ENCODE measurements at places on chromosomes 5 and 9. TPM values are rescaled to one million over a fixed set of nuclear protein-coding genes. Genes with fewer than 3 reads are reported as not detected.
A peak's percentile ranks its signal among the peaks of the same experiment; 100 is the strongest.

DNA sequence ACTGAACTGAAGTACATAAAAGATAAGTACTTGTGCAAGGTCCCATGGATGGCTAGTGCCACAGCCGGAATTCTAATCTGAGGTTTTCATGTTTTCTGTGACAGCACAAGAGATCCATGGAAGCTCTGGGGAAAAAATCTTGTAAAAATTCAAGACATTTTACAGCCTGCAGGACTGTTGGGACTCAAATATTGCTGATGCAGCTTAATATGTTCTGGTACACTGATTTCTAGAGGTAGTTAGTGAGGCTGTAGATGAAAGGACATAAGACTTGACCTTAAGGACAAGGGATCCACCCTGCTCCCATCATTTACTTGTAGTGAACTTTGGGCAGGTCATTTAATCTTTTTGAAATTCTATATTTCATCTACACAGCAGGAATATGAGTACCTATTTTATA is 390.4 kb downstream of the TLE4 start:
- no peak for DNase-seq

DNA sequence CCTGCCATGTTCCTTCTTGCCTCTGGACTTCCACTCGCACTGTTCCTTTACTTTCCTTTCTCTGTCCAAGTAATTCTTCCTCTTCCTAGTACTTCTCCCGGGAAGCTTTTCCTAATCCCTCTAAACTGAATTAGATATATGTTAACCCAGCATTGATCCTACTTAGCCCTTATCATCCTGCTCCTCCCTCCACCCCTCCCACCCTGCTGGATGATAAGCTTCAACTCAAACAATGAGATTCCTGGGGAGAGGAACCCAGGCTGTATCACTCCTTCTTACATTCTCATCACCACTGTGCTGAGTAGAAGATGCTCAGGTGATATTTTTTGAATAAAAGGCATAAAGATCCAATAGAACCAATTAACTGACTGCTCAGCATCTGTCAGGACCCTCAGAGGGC is 45.7 kb downstream of the CDK5RAP2 start:
- DNase-seq: no peak

IFNK gene
- total RNA-seq: not detected

DNA sequence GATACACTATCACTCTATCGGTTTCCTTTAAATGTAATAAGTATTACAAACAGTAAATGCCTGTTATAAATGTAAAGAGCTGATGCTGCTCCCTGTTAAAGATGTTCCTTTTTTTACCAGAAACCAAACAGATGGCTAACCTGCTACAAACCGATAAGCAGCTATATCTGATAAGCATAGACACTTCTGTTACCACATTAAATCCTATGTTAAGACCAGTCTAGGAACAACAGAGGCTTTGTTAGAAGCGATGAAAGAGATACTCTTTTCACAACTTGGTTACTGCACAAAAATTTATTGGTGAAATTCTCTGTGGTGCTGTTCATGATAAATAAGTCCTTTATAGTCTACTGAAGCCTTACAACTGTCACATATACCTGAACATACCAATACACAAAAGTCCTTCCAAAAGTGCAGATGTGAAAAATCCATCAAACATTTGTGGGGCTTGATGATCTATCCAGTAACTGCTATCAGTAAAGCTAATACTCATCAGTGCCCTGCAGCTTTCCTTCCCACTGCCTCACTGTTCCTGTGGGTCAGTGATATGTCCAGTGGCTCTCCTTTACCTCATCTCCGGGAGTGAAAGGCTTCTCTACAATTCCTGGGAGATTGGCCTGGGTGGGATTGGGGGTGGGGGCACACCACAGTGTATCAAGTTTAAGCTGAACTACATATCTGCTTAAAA is 25.8 kb upstream of the PRXL2C start:
- no peak for DNase-seq

DNA sequence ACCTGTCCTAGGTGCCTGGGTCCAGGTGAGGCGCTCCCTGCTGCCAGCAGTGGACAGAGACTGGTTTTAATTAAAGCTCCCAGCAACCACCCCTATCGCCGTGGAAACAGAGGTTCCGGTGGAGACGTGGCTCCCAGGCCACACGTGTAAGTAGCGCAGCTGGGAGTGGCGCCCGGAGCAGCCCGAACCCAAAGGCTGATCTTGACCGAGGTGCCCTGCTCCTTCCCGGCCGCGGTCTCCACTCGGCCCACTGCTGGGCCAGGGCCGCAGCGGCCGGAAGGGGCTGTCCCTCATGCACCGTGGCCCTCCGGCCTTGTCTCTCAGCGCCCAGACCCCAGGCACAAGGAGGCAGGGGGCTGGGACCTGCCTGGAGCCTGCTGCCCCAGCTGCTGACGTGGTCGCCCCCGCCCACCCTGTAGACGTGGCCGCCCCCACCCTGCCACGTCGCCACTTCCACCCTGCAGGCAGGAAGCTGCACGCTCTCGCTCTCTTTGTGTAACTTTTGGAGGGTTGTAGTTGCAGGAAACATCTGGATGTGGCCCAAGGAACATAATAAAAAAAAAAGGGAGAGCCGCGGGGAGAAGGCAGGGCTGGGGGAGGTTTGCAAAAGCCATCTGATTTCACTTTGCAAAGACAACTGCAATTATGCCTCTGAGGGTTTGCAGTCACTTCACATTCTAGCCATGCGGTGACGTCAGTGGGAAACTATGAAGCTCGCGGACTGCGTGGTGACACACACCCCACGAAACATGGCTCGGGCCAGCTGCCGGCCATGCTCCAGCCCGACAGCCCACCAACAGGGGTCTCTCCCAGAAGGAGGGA is 129.9 kb downstream of the RXRA start:
- DNase-seq: peak; percentile 87

PLAC8L1 gene
- not detected for total RNA-seq

DNA sequence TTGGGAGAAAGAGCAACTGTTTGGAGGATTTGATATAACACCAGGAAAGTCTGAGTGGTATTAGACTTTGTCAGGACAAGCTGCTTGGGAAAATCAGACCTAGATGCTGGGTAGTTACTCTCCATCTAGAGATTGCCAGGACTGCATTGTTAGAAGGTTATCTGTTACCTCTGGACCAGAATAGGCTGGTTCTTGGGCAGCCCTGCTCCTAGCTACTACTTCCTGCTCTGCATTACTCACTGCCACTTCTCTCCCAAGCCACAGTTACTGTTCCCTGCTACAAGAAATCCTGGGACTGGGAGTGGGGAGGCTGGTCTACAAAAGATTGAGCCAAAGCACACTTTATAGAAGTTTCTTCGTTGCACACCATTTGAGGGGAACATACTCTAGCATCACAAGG is 95.5 kb upstream of the KCNN2 start:
- DNase-seq: no peak

- no peak for DNase-seq
These were observed 191.0 kb downstream of the ESM1 start for GRCh38 chr5:54794135-54794975.

SLC12A2 gene
- total RNA-seq: 33.7 TPM

DNA sequence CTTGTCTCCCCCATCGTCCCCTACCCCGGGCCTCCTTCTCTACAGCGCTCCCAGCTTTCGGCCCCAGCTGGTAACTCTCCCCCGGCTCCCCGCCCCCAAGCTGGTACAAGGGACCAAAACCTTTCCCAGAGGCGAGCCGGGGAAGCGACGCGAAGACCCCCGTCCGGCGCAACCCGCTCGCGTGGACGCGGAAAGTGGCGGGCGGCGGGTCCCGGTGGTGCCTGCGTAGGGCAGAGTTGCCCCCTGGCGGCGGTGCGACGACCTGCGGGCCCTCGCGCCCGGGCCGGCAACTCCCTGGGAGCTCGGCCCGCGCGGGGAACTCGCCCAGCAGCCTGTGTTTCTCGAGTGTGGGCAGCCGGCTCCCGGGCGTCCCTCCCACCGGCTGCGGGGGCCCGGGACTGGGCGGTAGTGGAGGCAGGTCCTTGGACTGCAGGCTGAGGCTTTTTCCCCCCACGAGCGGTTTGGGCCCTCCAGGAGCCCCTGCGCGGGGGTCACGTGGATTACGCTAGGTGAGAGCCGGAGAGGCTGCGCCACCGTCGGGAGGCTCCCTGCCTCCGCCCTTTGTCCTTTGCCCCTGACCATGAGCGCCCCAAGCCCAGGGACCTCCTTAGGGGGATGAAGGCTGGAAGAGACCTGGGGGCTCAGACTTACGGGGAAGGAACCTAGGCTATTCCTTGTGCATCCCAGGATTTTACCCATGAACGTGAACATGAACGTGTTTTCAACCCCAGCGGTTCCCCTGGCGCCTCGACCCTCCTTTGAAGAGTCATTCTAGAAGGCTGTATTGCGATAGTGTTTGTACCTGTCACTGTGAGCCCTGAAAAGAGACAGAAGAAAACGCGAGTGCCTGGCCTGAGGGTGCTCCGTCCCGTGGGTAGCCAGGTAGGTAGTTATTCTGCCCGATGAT is 2.9 kb upstream of the FOXD1 start:
- peak; percentile 66 for DNase-seq

- no peak for DNase-seq
These were observed 65.6 kb downstream of the TLE4 start for GRCh38 chr9:79637177-79637925.

All from left lung (tissue), 14 donors.